ENCODE measurements at places on chromosomes 5 and 9.

DNA sequence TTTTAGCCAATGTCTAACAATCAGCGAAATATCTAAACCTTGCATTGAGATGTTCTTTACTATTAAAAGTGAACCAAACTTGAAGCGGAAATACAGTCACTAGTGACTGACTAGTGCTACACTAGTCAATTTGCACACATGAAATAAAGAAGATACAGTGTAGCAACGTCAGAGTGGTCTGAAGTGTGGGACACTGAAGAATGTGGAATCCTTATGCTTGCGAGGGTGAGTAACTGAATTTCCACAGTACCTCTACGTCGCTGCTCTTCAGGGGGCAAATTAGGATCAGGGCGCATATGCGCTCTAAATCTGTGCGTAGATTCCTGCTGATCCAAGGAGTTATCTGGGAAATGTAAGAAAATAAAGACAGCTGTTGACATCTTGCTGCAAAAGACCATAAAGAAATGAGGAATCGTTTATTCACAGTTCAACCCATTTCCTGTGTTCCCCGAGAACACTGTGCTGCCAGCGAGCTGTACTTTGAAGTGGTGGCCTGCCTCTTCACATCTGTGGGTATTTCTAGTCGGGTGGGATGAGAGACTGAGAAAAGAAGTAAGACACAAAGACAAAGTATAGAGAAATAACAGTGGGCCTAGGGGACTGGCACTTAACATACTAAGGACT lies 39.8 kb upstream of the FLT4 start:
- DNase-seq = peak; percentile 6

GRCh38 chr5:34717426-34718327 lies 61.5 kb downstream of the RAI14 start:
- DNase-seq = no peak

DNA sequence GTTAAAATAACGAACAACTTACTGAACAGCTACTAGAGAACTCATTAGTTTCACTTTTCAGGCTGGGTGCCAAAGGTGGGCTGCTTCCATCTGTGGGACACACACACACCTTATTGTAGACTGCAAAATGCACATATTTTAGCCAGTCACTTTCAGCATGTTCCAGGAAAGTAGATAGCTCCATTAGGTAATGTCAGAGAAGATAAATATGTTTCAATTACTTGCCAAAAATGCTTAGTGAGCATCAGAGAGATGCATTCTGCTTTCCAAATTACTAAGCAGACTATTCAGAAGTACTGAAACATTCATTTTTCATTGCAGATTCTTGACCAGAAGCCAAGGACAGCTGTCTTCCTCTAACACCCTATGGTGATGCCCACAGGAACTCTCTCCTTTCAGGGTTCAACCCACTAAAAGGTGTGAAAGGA lies 56.2 kb upstream of the APC start:
- no peak for DNase-seq

GRCh38 chr5:177507165-177507564 lies 2.5 kb downstream of the DOK3 start:
- no peak for DNase-seq

DNA sequence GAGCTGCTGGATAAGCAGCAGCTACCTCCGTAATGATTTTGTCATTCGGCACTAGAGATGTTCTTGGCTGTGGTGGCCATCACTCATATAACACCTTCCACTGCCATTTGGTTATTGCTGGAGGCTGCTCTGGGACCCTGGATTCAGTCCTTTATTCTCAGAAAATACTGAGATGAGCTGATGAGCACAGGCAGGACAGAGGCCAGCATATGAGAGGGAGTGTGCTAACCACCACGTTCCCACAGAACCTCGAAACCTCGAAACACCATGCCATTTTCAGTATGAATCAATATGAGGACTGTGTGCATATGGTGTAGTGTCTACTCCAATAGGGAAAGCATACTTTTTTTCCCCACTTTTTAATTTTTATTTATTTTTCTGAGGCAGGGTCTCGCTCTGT lies 56.6 kb downstream of the ADAM19 start:
- no peak for DNase-seq

GRCh38 chr9:93061791-93062763 lies 3.6 kb downstream of the SUSD3 start:
- no peak for DNase-seq

DNA sequence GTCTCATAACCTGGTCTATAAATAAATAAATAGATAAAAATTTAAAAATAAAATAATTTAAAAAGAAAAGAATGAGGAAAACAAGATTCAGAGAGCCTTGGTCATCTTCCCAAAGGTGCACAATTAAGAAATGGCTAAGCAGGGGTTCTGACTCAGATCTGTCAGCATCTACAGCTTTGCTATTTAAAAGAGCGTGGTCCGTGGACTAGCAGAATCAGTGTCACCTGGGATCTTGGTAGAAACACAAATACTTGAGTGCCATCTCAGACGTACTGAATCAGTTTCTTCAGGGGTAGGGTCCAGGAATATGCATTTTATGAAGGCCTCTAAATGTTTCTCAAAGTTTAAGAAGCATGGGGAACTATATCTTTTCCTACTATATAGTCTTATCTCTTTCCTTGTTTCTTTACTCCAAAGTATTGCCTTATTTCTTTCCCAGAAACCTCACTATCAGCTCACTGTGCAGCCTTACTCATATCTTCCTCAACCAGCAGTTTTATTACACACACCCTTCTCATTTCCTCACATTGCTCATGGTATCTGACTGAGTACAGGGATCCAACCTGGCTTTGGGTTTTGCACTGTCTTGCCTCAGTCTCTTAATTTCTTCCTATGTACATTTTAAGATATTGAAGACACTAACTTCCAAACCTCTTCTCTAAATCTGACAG lies 58.6 kb downstream of the TMC1 start:
- DNase-seq = no peak

DNA sequence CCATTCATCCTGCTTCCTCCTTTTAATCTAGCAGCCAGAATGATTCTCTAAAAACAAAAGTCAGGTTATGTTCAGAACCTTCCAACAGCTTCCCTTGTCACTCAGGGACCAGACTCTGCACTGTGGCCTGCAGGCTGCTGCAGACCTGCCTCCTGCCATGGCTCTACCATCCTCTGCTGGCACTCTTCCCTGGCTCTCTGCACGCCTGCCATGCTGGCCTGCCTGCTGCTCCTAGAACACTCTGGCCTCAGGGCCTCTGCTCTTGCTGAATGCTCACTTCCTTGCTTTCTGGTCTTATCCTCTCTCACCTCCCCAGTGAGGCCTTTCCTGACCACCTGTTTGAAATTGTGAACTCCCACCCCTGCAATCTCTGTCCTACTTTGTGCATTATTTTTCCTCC lies 149.4 kb downstream of the CD180 start:
- DNase-seq = no peak

GRCh38 chr9:95131023-95131943 lies 186.2 kb downstream of the FANCC start:
- DNase-seq = no peak

GRCh38 chr5:82023644-82024043 lies 51.8 kb downstream of the ATG10 start:
- no peak for DNase-seq

DNA sequence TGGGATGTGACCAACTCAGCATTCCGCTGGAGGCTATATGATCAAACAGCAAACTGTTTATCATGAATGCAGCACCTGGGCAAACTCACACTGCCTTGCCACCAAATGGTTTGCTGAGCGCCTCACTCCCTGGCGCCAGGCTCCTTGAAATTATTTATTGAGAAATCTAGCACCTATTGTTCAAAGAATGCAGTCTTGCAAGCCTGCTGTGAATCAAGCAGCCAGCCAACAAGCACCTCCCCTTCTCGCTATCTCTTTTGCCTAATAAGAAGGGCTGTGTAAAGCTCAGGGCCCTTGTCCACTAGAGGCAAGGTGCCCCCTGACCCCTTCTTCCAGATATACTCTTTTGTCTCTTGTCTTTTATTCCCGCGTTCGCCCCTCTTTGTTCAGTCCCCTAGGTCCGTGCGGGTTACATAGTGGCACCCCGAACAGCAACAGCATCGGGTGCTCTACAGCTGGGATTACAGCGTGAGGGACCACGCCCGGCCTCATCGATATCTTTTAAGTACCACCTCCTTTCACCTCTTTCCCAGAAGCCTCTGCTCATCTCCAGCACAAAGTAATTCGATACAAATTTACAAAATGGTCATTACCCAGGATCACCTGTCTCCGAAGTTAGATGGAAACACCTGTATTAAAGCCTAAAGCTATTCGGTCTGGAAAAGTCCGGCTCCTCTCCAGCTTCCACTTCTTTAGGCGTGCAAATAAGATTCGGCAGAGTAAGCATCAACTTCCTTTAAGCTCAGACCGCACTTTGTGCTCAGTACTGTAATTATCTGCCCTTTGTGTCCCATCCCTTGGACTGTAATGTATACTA lies 896 bp downstream of the RIGI start:
- no peak for DNase-seq

DNA sequence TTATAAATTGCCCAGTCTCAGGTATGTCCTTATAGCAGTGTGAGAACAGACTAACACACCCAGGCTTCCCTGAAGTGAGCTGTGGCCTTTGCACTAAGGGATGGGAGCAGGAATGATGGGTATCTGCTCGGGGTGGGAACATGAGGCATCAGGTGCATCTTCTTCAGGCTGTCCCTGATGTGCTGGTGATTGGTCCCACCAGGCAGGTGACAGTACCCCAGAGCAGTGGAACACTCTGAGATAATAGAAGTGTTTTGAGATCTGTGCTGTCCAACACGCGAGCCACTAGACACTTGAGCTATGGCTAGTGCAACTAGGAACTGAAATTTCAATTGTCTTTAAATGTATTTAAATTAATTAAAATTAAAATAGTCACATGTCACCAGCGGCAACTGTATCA lies 12.8 kb upstream of the MED10 start:
- DNase-seq = no peak

DNA sequence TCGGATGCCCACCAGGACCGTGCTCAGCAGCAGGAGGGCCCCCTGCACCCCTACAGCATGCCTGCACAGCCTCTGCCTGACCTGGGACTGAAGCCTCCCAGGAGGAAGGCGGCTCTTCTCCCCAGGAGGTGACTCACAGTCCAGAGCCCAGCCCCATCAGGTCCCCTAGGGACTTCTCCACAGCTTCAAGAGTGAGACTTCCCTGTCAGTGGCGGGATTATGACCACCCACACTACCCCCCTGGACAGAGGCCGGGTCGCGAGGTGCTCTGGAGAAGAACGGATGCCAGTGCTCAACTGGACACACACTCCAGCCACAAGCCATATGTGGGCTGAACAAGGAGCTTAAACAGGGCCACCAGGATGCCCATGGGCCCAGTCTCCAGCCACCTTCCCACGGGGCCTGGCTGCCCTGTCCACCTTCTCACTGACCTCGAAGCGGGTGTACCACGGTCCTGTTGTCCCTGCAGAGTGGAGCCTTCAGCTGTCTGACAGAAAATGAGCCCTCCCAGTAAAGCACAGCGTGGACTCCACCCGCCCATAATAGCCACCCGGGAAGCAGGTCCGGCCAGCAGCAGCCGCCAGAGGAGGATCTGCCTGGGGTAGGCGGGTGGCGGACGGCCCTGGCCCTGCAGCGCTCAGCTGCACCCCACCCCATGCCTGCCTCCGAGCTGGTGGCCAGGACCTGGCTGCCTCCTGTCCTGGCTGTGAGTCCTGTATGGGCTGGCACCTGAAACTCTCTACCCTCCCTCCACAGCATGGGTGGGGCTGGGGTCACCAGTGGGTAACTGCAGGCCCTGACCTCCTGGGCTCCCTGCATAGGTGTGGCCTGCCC lies 54.7 kb downstream of the SEMA4D start:
- DNase-seq = no peak

- no peak for DNase-seq
Measured at GRCh38 chr5:5765066-5765850, 342.8 kb downstream of the ICE1 start.

DNA sequence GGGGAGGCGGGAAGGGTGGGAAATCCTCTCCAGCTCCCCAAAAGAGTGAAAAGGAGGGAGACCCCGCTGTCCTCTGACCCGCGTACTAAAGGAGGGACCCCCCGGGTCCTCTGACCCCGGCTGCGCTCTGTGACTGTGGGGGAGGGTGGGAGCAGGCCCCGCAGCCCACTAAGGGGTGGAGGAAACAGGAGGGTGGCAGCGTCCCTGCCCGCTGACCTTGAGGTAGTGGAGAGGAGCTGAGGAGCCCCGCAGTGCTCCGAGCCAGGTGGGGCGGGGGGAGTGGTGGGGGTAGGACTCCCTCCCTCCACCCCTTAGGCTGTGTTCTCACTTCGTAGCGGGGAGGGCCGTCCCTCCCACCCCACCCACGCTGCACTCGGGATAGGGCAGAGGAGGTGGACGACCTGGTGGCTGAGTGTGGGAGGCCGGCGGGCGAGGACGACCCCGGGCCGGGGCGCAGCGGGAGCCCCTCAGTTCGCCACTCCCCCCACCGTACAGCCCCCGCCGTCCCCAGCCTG lies 449 bp upstream of the ADCY2 start:
- no peak for DNase-seq

GRCh38 chr9:82334286-82334685 lies 345.7 kb downstream of the SPATA31D1 start:
- DNase-seq = no peak

- DNase-seq = no peak
Measured at GRCh38 chr9:114389612-114390368, 2.0 kb upstream of the AKNA start.

DNA sequence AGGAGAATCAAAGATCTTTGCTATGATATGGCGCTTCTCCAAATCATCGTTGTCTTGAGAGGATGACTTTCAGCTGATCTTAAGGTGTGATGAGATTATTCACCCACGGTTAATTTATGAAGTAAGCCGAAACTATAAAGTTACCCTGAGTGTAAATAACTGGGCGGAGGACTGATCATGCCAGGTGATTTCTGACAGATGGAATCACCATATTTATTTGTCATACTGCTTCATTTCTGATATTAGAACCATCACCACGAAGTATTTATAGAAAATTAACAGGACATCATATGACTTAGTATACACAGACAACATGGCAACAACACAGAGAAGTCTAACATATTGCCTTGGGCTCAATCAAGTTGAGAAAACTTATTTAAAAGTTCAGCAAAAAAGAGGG lies 601.9 kb downstream of the RAB3C start:
- DNase-seq = no peak

GRCh38 chr5:137035480-137035878 lies 463.6 kb downstream of the SPOCK1 start:
- DNase-seq = no peak

DNA sequence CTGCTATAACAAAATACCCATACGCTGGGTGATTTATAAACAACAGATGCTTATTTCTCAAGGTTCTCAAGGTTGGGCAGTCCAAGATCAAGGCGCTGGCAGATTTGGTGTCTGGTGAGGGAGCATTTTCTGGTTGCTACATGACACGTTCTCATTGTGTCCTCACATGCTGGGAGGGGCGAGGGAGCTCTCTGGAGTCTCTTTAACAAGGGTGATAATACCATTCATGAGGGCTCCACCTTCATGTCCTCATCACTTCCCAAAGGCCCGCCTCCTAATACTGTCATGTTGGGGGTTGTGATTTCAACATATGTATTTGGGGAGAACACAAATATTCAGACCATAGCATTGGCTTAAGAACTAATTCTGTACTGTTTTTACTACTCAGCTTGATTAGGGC lies 4.6 kb downstream of the CFAP90 start:
- no peak for DNase-seq

GRCh38 chr5:176132471-176133288 lies 105.5 kb upstream of the SIMC1 start:
- no peak for DNase-seq

- DNase-seq = no peak
Measured at GRCh38 chr5:171965745-171966144, 40.7 kb downstream of the FBXW11 start.

- no peak for DNase-seq
Measured at GRCh38 chr5:53071738-53072137, 37.8 kb downstream of the MOCS2 start.
